NCI-H1417 (cell line): ENCODE measurements at places on chromosomes 7 and 10.

DNA sequence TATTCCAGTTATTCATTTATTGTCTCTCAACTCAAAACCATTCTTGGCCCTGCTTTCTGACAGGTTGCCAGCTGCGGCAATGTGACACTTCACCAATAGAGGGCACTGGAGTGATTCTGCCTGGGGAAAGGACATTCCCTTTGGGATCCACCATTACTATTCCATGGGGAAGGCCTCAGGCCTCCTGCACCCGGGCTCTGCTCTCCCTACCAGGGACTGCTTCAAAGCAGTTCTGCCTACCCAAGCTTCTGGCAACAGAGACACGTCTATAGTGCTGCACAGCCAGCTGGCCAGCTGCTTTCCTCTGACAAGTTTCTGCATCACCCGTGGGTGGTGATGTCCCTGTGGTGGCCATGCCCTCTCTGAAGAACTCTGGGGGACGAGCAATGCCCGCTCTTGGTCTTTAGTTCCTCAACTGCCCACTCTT lies 163.8 kb downstream of the ELMO1 start:
- peak; percentile 44 for DNase-seq

DNA sequence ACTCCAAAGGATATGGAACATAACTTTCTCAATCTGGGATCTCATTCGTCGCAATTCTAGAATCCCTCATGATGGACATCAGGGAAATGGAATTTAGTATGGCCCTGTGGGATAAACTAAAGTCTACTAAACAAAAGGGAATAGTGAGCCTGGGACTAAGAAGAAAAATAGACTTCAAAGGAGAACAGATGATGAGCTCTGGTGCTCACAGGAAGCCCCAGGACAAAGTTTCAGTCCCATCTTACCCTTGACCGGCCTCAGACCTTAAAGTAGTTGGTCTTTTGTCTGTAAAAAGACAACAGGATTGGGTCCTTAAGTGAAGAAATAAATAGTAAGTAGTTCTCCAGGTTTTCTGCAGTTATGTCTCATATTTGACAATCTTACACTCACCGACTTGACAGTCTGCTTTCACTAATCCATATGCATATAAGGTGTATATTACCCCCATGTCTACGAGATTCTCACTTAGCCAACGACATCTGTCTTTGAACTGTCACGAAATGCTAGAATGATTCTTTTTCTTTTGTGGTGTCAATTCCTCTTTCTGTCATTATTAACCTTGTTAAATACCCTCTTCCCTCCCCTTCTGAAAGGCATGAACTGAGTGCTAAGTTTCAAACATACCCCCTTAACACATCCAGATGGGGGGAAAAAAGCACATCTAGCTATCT lies 10.9 kb upstream of the IKZF1 start:
- no peak for DNase-seq

DNA sequence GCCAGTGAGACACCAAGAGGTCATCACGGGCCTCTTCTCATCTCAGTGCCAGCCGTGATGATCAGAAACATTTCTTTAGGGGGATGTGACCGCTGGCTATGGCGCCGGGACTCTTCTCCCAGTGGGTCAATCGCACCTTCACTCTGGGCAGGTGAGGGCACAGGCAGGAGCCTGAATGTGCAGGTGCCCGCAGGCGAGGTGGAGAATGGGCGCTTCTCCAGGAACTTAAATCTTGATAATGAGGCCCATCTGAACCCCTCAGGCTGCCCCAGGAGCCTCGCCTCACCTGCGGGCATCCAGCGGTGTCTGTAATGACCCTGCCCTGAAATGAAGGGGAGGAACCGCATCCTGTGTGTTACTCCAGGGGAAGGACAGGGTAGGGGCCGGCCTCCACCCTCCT lies 204.7 kb downstream of the ADARB2 start:
- peak; percentile 27 for DNase-seq

DNA sequence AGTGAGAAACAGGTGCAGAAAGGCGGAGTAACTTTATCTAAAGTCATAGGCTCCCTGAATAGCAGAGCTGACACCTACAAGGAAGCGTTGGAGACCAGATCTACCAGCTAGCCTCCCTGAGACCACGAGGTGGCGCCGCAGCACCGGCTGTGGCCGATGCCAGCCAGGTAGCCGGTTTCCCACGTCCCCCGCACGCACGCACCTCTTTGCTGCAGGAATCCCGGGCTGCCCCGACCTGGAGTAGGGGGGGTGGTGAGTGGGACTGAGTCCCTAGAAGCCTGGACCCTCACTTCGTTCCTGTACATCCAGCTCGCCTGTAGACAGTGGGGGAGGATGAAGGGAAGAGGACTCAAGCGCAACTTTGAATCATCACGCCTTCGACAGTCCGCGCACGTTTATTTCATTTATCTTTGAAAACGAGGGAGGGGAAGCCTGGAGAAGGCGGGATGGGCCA lies 3.7 kb downstream of the ELOVL3 start:
- DNase-seq = peak; percentile 77

GRCh38 chr10:102059987-102060386 lies 4.0 kb upstream of the ARMH3 start:
- DNase-seq = no peak

GRCh38 chr10:119736220-119736619 lies 10.4 kb downstream of the INPP5F start:
- DNase-seq = no peak

GRCh38 chr7:131161103-131161502 lies 166.6 kb upstream of the MKLN1 start:
- no peak for DNase-seq

DNA sequence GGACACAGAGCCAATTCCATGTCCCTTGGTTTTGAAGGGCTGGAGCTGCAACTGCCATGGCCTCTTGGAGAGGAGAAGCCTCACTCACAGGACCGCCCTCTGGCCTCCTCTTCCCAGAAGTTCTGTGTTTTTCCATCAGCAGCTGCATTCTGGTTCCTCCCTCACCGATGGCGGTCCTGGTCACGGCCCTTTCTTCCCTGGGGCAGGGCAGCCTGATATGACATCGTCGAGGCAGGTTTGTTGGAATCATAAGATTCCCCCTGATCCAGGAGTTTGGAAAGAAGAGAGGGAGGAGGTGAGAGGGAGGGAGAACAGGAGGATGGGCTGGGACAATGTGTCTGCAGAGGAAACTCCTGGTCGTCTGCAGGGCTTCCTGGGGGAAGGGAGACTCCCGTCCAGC lies 82.7 kb upstream of the PDZD8 start:
- no peak for DNase-seq

DNA sequence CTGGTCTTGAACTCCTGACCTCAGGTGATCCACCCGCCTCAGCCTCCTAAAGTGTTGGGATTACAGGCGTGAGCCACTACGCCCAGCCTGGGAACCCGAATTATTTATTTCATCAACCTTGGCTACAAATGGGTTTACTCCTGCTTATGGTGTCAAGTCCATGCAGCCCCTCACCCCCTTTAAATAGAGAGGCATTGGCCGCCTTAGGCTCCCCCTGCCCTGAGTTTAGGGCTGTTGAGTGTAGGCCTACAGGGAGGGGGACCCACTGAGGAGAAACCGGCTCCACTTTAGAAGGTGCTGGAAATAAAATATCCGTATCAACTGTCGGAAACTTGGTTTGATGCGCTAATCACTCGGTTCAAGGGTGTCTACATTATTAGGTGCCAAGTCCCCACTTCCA lies 8.7 kb upstream of the SP8 start:
- no peak for DNase-seq

DNA sequence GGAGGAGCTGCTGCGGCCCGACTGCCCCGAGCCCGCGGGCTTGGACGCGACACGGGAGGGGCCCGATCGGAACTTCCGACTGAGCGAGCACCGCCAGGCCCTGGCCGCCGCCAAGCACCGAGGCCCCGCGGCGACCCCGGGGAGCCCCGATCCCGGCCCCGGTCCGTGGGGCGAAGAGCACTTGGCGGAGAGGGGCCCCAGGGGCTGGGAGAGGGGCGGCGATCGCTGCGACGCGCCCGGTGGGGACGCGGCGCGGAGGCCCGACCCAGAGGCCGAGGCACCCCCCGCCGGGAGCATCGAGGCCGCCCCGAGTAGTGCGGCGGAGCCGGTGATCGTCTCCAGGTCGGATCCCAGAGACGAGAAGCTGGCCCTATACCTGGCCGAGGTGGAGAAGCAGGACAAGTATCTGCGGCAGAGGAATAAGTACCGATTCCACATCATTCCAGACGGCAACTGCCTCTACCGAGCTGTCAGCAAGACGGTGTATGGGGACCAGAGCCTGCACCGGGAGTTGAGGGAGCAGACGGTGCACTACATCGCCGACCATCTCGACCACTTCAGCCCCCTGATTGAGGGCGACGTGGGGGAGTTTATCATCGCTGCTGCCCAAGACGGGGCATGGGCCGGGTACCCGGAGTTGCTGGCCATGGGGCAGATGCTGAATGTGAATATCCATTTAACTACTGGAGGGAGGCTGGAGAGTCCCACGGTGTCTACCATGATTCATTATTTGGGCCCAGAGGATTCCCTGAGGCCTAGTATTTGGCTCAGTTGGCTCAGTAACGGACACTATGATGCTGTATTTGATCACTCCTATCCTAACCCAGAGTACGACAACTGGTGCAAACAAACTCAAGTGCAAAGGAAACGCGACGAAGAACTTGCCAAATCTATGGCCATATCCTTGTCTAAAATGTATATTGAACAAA lies 1.4 kb downstream of the OTUD1 start:
- no peak for DNase-seq

- DNase-seq = no peak
Measured at GRCh38 chr7:101998906-101999240, 181.4 kb downstream of the CUX1 start.

DNA sequence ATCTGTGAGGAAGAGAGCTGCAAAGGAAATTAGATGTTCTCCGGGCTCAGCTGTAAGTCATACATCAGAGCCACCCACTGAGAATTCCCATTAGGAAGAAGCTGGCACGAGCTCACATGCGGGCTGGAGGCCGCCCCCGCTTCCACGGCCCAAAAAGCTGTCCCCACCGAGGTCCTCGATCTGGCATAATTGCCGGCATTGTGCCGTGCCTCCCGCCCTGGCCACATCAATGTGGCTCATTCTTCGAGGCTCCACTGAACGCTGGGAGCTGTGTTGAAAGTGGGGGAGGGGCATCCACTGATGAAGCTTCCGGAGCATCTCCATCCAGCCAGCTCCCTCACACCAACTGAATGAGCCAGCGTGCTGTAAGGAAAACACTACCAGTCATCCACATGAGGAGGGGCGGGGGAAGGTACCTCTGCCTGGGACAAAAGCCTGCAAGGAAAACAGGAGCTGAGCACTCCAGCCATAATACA lies 173.1 kb downstream of the PTPRN2 start:
- peak; percentile 93 for DNase-seq

DNA sequence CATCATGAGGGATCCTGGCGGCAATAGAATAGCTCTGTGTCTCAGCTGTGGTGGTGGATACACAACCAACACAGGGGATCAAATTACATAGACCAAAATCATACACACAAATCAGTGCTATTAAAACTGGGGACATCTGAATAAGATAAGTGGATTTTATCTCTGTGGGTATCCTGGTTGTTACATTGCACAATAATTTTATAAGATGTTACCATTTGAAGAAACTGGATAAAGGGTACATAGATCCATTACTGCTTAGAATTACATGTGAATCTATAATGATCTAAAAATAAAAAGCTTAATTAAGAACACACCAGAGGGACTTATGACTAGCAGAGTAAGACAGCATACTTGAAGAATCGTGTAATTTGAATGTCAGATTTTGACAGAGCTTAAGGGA lies 8.2 kb upstream of the FAM3C start:
- DNase-seq = no peak

DNA sequence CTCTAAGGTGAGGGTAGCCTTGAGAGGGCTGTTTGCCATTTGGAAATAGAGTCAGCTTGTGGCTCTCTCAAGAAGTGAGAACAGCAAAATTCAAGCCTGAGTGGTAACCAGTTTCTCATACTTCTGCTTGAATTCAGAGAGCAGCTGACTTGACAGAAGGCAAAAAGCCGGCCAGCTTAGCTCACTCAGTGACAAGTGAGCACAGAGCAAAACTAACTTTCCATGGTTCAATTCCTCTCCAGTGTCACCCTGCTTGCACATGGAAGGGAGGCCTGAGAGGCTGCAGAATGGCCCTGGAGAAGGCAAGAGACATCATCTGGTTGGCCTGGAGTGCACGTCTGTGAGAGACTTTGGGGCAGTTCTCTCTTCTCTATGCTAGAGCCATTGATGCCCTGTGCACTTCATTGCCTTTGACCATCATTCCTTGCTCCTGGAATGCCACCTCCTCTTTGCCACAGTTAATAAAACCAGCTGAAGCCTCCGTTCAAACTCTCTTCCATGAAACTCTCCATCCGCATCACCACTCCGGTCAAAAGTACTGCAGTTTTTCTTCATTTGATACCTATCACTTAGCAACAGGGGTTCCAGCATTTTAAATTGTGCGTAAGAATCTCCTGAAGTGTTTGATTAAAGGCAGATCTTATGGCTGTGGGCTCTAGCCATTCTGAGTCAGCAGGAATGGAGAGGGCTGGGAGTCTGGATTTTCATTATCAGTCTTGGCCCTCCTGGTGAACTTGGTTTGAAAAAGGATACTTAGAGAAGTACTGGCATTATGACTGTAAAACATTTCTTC lies 69.8 kb upstream of the PIK3CG start:
- no peak for DNase-seq

DNA sequence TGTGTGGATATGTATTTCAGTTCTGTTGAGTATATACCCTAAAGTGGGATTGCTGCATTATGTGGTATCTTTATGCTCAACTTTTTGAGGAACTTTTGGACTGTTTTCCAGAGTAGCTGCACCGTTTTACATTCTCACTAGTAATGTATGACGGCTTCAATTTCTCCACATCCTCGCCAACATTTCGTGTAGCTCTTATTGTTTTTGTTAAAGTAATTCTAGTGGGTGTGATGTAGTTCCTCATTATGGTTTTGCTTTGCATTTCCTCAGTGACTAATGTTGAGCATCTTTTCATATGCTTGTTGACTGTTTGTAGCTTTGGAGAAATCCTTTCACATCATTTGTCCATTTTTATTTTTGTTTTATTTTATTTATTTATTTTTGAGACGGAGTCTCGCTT lies 4.5 kb downstream of the STMP1 start:
- DNase-seq = no peak
